ENCODE measurements at places on chromosomes 2 and 18.
A peak's percentile ranks its signal among the peaks of the same experiment; 100 is the strongest.

DNA sequence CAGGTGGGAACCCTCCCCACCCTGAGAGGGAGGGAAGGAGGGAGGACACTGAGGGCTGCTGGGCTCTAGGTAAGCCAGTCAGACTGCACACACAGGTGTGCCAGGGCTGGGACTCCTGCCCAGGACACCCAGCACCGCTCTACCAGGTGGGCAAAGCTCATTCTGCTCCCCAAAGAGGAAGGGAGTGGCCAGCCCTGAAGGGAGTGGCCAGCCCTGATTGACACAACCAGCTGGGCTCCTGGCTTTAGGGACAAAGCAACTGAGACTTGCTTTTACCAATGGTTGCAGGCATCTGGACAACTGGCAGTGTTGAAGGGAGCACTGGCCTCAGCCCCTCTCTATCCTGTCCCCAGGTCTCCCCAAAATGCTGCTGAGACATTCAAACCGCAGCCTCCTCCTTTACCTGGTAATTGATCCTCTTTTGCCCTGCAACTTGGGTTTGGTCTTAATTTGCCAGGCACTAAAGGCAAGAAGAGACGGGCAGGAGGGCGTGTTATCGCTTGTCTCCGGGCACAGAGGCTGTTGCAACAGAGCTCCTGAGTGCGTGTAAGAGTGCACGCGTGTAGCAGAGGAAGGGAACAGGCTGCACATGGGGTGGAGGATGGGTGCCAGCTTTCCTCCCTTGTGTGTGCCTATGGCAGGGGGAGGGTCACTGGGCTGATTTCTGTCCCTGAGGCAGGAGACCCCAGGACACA is 14.5 kb upstream of the FOSL2 start:
- DNase-seq, result no peak

DNA sequence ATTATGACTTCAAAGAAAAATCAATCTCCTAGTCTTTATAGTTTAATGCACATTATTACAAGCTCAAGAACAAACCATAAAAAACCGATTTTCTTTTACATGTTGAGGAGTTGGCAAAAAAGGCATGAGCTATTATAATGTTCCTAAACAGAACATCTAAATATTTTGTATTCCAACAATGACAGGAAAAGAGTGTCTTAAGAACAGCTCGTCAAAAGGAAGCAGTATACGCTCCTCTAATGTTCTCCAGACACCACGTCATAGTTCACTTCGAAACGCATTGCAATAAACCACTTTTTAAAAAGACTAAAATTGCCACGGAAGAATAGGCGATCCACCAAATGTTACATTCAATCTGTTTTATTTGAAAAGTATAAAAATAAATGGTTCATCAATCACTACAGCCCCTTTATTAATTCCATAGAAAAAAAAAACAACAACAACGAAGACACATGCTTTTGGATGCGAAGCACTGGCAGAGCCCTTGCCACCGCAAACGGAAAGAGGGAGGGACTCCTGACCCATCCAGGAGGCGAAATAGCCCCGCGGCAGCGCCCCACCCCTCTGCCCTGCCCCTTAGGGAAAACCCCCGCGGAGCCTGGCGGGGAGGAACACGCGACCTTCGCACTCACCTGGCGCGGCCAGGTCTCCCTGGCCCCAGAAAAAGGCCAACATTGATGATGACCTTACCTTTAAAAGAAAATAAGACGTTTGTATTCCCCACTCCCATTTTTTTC is 45.8 kb downstream of the MBP start:
- no peak for DNase-seq

DNA sequence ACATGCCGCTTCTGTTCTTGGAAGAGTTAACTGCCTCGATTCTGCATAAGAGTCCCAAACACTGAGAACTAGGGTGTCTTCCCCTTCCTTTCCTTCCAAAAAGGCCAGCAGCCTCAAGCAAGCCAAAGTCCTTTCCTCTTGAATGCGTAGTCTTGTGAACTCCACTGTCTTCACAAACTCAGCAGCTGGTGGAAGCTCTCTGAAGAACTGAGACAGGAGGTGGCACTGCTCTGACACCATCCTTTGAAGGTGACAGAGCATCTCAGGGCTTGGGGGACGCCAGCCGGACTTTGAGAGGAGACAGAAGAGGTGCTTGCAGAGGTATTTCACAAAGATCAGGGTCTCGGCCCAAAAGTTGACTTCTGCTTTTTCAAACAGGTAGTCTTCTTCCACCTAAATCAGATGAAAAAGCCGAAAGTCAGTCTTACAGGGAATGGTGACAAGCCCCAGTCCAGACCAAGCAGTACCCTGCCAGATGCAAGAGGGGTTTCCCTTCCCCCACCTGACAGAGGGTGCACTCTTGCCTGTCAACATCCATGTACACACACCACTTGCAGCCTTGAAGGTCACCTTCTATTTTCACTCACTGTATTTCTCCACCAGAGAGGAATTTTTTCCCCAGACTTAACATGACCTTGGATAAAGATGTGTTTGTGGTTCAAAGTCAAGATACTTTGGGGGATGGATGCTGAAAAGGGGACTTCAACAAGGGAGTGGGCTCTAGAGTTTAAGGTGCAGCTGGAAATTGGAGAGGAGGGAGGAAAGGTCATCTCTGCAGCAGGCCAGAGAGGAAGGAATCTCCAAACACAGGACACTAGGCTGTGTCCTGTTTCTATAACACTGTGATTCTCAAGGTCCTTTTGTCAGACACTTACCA is 4.8 kb upstream of the ZFP36L2 start:
- no peak for DNase-seq

DNA sequence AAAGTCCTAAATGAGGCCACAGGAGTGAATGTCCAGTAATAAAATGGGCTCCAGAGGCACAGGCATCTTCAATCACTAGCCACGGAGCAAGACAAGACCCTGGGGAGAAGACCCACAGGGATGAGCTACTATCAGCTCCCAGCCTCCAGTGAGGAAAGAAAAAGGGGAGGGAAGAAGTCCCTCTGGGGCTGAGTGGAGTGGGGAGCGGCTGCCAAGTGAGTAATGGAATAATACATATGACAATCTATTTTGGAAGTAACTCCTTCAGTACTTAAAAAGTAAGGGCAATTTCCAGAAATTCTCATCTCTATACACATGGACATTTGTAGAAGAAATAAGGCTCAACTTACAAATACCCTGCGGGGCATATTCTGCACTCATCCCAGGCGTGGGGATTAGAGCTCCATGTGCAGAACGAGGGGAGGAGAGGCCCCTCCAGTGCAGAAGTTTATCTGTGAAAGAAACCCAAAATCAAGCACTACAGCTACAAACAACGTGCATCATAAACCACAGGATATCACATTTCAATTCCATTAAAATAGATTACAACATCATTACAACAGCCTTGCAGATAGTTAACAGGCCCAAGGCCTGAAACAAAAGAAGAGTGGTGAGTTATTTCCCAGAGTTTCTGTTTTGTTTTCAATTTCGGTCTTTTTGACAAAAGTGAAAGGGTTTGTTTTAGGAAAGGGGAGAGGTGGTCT is 84.9 kb downstream of the BCL11A start:
- DNase-seq, result no peak

- DNase-seq, result no peak
These were observed 1379.1 kb upstream of the CDH2 start for GRCh38 chr18:29556070-29556469.

GRCh38 chr18:62264984-62265383 is 60.1 kb upstream of the TNFRSF11A start:
- DNase-seq, result no peak

GRCh38 chr18:54777118-54777791 is 51.0 kb upstream of the RAB27B start:
- DNase-seq, result no peak

DNA sequence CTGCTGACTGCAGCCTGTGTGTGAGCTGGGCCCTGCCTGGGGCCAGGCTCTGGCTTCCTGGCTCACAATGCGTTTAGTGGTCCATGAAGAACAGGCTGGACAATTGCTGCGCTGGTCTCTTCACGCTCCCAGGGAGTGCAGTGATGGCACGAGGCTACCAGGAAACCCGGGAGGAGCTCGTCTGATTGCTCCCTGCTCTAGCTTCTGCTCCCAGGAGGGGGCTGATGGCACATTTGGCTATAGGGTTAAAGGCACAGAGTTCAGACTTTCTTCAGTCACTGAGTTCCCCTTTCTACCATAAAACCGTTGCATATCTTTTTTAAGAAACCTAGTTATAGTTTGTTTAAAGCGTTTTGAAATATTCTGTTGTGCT is 60.1 kb downstream of the KCNF1 start:
- peak; percentile 67 for DNase-seq

- no peak for DNase-seq
These were observed 6.3 kb downstream of the MSGN1 start for GRCh38 chr2:17822445-17823117.

- no peak for DNase-seq
These were observed 176.9 kb downstream of the UBE2E3 start for GRCh38 chr2:181157326-181157725.

GRCh38 chr2:69685321-69686048 is 41.9 kb upstream of the AAK1 start:
- DNase-seq, result no peak

- no peak for DNase-seq
These were observed 48.3 kb downstream of the THUMPD2 start for GRCh38 chr2:39730685-39731302.

- no peak for DNase-seq
These were observed 381.6 kb downstream of the DSEL start for GRCh38 chr18:67134911-67135310.

- DNase-seq, result no peak
These were observed 133.1 kb downstream of the ARL4C start for GRCh38 chr2:234363647-234364294.

Measured in SIG-M5 (cell line).